ENCODE measurements at places on chromosomes 1 and 21. TPM values are rescaled to one million over a fixed set of nuclear protein-coding genes. Genes with fewer than 3 reads are reported as not detected.
A peak's percentile ranks its signal among the peaks of the same experiment; 100 is the strongest.

DNA sequence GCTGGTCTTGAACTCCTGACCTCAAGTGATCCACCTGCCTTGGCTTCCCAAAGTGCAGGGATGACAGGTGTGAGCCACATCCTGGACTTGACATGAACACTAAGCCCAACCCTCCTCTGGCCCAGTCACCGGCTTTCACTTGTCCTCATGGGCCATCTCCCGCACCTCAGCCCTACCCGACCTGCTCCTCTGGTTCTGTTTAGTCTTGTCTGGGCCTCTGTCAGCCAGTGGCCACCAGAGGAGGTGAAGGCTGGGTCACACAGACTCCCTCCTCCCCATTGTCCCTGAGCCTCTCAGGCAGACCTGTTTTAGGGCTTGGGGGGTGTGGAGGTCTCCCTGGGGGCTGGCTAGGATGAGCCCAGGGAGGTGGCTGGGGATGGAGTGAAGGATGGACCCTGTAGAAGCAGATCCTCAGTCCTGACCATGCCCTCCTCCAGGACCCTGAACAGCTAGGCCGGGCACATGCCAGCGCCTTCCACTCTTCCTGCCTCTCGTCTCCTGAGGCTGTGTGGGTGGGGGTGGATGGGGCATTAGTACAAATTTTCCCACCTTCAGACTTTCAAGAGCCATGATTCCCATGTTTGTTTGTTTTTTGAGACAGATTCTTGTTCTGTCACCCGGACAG lies 26.1 kb upstream of the UMODL1 start:
- no peak for DNase-seq

GRCh38 chr1:111973150-111973790 lies 16.2 kb downstream of the KCND3 start:
- DNase-seq = no peak

DNA sequence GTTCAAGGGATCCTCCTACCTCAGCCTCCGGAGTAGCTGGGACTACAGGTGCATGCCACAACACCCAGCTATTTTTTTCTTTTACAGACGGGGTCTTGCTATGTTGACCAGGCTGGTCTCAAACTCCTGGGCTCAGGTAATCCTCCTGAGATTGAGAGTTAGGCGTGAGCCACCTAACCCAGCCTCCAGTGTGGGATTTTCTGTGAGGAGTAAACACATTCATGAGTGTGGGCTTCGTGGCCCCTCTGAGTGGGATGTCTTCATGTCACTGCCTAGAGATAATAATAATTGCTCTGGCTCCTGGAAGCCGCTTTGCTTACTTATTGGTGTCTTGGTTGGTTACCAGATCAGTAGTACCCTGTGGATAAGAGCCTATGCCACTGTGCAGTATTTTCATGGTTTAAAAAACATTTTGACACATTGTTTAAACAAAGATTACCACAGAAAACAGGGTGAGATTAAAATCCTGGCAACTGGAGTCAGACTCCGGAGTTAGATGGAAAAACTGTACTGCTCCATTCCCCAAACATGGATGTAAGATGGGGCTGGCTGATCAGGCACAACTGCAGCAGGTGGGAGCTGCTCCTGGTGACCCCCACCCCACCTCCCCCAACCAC lies 159.1 kb upstream of the RAB4A start:
- no peak for DNase-seq

DNA sequence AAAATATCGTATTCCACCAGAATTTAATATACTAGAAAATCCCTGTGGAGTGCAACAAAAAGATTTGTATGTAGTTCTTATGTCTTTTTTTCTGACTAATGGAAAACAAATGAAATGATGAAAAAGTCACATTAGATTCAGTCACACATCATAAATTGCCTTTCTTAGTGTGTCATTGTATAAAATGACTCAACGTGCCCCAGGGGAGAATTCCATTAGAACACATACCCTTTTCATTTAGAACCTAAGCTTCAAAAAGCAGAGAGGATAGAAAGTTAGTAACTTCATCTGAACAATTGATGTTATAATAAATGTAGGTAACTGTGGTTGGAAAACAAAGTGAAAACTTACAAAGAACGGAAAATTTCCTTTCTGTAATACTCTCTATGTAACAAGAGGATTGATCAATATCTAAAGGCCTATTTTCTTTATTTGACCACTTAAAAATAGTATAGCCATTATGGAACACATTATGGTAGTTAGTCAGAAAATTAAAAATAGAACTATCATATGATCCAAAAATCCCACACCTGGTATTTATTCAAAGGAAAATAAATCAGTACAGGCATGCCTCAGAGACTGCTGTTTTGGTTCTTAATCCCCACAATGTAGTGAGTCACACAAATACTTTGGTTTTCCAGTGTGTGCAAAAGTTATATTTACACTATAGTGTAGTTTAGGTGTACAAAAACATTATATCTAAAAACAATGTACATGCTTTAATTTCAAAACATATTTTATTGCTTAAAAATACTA lies 1016.1 kb downstream of the KCNT2 start:
- no peak for DNase-seq

DNA sequence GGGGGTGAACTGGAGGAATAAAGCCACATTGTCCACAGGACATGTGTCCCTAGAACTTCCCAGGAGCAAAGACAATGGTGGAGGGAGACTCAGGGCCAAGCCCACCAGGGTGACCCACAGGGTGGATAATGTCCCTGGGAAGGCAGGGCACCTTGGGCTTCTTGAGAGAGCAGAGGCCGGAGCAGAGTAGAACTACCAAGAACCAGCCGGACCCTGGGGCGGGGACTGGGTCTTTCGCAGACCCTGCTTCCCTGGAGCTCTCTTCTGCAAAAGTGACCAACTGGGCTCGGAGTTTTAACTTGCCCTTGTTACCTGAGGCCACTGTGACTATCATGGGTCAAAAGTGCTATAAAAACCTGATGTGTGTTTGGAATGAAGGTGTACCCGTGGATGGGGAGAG lies 875 bp upstream of the FAM3B start:
- DNase-seq = no peak

The SPRR2G gene
- polyA plus RNA-seq = not detected

The HES3 gene
- polyA plus RNA-seq = not detected

DNA sequence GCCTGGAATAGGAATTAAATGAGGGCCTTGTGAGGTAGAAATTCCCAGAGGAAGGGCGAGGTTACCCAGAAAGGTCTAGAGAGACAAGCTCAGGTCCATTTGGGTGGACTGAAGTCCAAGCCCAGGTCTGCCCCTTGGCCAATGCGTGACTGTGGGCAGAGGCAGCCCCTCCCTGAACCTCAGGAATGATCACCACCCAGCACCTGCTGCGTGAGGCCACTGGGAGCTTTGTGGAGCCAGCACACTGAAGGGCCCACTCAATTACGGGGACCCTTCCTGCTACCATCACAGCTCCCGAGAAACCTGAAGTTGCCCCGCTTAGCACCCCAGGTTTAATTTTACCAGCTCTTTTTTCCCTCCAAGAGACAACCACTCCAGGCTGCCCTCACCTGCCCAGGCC lies 6.5 kb upstream of the MATN1 start:
- no peak for DNase-seq

The LAMC1 gene
- polyA plus RNA-seq = 13.0 TPM

GRCh38 chr1:209747580-209748262 lies 8.1 kb upstream of the TRAF3IP3 start:
- DNase-seq = peak; percentile 82

The KIF26B gene
- 2.1 TPM for polyA plus RNA-seq

- DNase-seq = no peak
Observed at GRCh38 chr1:228362884-228363450, 43.7 kb downstream of the TRIM11 start.

- no peak for DNase-seq
Observed at GRCh38 chr1:207910591-207911354, at the start of gene CD34. TSS of gene CD34 (minus strand) at chr1:207911125. CDS start at chr1:207911080, 45 bp downstream.

GRCh38 chr1:194476872-194477271 lies 1290.5 kb upstream of the B3GALT2 start:
- DNase-seq = no peak

Data from GM12878 (cell line).